ENCODE measurements at places on chromosomes 7 and 10.

DNA sequence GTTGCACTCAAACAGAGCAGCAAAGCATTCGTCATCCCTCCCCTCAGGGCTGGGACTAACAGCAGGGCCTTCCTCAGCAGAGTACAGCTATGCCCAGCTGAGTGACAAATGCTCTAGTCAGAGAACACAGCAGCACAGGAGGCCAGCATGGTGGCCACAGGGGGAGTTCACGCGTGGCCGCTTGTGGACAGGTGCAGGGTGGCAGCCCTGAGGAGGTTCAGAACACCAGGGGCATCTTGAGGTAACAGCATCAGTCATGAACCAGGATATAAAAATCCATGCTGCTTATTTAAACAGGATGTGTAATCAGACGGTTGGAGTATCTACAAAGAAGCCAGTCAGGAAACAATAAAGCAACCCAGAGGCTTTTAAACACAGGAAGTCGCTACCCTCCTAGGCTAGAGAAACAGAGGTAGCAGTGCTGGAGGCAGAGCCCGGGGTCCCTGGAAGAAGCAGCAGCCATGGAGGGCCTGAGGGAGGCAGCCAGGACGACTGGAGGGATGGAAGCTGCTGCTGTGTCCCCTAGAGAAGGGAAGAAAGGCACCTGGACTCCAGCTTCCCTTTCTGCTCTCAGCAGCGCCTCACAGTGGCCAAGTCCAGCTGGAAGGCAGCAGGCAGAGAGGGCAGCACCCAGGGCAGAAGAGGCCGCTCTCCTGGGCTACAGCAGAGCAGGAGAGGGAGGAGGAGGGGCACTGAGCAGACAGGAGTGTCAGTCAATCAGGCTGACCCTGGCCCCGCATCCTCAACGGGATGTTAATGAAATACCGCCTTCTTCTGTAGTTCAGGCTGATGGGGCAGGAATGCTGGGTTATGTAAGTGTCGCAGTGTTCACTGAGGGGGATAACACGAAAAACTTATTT, 70.8 kb upstream of the UCN3 start:
- peak; percentile 96 for DNase-seq

GRCh38 chr7:110633313-110633712, 457.6 kb upstream of the LRRN3 start:
- DNase-seq, result no peak

DNA sequence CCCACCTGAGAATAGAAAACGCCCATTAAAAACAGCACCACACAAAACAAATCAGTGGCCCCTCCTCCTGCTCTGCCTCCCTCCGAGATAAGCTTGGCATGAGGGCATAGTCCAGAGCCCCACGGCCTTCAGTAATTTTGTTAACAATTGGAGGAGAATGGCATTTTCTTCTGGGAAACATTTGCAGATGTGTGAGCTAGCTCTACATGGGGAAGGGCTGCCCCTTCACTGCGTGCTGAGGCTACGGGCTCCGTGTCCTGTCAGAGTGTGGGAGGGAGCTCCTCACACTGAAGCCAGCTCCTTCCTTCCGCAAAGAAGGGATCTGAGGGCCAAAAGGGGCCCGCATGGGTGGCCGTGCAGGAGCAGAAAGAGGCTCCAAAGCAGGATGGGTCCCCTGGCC, 15.2 kb downstream of the GRK5 start:
- no peak for DNase-seq

GRCh38 chr10:86345859-86346798, 20.5 kb downstream of the GRID1 start:
- DNase-seq, result peak; percentile 79

DNA sequence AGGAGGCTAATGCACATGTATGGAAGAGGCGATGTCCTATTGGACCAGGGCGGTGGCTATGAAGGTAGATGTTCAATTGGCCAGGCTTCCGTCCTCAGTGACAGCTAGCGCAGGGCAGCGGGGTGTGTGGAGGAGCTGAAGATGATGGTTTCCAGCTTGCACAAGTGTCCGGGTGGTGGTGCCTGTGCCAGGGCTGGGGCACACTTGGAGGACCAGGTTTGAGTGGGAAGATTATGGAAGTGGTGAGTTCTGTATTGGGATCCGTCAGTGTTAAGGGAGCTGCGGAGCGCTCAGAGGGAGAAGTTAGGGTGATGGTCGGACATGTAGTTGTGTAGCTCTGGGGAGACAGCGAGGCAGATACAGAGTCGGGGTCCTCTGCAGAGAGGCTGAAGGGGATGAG, 8.5 kb upstream of the TBL2 start:
- DNase-seq, result no peak

DNA sequence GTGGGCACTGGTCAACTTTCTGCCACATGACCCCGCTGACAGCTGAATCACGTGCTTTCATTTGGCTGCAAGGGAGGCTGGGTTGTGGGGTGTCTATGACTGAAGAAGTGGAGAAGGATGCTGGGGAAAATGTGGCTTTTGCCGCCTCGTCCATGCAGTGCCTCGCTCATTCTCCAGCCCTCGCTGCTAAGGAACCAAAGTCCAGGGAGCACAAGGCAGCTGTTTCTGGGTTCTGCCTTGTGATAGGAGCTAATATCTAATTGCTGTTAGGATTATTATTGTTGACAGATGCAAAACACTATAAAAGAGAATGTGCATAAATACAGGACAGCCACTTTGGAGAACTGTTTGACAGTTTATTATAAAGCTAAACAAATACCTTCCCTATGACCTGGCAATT, 4.9 kb upstream of the CAMK2B start:
- no peak for DNase-seq

DNA sequence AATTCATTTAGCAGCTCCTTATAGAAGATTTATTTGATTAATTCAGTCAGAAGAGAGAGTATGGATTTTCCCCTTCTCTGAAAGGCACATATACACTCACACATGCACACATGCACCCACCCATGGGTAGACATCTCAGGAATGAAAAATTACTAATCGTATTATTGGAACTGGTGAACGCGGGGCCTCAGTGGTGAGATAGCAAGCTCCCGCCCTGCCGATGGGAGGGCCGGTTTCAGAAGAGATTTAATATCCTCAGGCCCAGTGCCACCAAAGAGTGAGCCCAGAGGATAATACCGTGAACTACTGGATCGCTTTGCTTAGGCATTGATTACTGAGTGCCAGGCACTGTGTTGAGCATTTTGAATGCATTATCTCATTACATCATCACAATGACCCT, 38.0 kb upstream of the EMX2 start:
- no peak for DNase-seq

DNA sequence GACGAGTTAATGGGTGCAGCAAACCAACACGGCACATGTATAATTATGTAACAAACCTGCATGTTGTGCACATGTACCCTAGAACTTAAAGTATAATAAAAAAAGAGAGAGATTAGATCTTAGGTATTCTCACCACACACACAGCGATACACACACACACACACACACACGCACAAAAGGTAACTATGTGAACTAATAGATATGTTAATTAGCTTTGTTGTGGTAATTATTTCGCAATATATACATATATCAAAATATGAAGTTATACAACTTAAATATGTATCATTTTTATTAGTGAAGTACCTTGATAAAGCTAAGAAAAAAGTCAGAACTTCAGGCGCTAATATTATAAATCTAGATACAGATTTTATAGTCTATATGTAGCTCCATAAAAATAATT, 849.2 kb downstream of the IPMK start:
- DNase-seq, result no peak

GRCh38 chr10:100972115-100972903, 3.0 kb downstream of the SEMA4G start:
- DNase-seq, result peak; percentile 32

DNA sequence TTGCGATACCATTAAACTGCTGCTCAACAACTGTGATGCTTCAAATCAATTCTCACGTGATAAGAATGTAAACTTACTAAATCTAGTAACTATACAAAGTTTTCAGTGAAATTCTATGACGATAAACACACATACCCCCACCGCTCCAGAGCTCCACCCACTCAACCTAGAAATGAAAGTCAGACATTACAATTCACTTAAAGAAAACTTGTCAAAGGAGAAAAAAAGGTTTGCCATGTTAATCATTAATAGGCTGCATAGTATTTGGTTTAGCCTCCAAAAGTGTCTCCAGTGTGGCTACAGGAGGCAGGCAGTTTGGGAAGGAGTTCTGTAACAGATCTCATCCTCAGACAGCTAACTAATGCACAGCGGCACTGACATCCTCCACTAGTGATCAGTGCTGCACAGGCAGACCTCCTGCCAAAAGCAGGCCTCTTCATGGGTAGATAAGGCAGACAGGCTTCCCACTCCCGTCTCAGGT, 3.1 kb downstream of the HERPUD2 start:
- DNase-seq, result no peak

GRCh38 chr7:150924369-150924781, 53.7 kb downstream of the KCNH2 start:
- peak; percentile 59 for DNase-seq

DNA sequence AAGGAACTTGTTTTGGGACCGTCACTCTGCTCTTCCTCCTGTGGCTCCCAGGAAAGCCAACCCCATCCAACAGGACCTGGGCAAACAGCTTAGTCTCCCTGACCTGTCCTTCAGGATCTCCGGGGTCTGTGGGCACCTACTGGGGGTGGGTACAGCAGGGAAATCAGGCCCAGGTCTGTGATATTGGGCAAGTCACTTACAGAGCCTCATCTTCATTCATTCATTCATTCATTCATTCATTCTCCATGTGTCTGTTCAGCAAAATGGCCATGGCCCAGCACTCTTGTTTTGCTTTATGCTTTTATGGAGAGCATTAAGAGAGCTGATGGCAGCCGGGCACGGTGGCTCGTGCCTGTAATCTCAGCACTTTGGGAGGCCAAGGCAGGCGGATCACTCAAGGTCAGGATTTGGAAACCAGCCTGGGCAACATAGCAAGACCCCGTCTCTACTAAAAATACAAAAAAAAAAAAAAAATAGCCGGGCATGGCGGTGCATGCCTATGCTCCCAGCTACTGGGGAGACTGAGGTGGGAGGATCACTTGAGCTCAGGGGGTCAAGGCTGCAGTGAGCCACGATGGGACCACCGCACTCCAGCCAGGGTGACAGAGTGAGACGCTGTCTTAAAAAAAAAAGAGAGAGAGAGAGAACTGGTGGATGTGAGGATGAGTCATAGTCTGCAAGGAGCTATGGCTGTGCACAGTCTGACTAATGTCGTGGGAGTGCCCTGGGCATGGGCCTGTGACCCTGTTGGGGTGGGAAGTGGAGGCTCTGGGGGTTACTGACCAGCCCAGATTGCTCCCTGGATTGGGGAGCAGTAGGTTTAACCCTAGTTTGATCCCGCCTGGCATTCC, 54.3 kb downstream of the CLIP2 start:
- peak; percentile 85 for DNase-seq

DNA sequence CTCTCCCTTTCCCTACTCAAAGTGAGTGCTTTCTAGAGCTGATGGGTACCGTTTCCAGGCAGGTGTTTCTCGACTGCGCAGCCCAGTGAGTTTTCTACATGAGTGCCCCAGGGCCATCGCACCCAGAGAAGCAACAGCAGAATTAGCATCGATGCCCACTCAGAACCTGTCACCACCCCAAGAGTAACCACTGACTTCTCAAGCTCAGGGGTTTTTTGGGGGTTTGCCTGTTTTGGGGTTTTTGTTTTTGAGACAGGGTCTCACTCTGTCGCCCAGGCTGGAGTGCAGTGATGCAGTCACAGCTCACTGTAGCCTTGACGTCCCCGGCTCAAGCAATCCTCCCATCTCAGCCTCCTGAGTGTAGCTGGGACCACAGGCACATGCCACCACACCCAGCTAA, 25.7 kb downstream of the SNX8 start:
- no peak for DNase-seq

GRCh38 chr7:66626331-66626934, 2.2 kb upstream of the KCTD7 start:
- peak; percentile 59 for DNase-seq

- no peak for DNase-seq
Measured at GRCh38 chr10:110918643-110919348, at the start of gene BBIP1. Gene BBIP1, minus strand, starts transcription at chr10:110919180. Its CDS starts 1,023 bp downstream, at chr10:110918157.

GRCh38 chr7:48295296-48295971, 124.2 kb downstream of the ABCA13 start:
- no peak for DNase-seq

- DNase-seq, result no peak
Measured at GRCh38 chr7:139339698-139340036, 1.5 kb upstream of the FMC1 start.

- DNase-seq, result no peak
Measured at GRCh38 chr10:110808123-110808522, 63.6 kb upstream of the PDCD4 start.

DNA sequence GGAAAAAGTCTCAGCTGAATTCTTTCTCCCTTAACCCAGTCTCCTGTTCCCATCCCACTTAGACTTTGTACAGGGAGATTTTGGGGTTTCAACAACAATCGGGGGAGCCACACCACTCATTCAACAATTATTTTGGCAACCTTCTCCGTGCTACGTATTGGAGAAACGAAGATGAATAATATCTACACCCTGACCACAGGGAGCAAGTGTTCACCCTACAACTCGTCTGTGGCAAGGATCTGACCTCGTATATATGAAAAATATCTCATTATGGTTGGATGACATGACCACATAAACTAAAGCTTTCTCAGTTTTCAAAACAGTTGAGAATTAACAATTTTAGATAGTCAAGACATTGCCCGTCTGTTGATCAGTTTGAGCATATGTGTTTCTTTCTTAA, 302.1 kb downstream of the CACNA2D1 start:
- no peak for DNase-seq

- DNase-seq, result peak; percentile 35
Measured at GRCh38 chr10:13913897-13914296, 327.1 kb downstream of the PRPF18 start.

DNA sequence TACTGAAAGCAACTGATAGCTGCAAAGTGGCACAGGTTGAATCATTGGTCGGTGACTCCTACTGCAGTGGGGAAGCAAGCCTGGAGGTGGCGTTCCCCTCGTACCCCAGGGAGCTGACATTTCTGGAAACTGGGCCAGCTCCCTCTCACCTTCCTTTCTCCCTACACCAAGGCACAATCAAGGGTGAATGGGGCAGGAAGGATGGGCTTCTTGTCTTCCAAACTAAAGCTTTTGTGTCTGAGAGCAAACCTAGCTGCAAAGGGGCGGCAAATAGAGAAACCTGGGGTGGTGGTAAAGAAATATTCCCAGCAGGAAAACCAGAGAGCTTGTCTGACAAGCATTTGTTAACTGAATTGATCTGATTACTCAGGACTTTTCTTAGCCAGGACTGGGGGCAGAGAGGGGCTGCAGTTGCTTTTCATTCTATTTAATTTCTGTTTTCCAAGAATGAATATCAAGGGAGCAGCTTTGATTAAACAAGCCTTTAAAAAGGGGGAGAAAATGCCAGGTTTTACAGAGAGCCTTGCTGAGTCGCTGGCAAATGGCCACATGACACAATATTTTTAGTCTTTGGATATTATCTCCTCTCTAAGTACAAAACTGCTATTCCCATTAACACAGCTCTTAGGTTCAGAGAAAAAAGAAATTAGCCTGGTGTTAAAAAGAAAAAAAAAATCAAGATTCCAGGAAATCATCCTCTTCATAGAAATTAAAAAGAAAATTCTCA, 27.8 kb downstream of the CDHR3 start:
- DNase-seq, result no peak
